ENCODE measurements at places on chromosomes 3 and 15.

DNA sequence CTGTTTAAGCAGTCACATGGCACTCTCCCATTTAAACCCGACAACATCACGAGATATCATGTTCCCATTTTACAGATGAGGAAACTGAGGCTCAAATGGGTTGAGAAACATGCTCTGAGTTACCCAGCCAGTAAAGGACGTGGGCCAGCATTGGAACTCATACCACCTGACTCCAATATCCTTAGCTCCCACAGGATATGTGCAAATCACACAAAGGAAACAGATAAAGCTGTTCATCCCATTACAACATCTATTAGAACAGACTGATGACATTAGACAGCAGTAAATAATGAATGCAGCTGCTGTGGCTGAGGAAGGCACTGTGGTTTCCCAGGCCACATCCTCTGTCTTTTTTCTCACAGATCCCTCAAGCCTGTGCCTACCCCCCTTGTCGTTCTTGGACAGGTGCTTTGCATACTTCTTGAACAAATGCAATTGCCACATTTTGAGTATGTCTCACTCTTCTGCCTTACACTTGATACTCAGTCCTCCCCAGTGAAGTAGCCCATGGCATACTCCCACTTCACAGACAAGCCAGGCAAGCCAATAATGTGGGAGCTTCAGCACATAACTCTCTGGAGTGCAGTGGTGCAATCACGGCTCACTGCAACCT lies 17.7 kb downstream of the FRMD4B start:
- DNase-seq: no peak

DNA sequence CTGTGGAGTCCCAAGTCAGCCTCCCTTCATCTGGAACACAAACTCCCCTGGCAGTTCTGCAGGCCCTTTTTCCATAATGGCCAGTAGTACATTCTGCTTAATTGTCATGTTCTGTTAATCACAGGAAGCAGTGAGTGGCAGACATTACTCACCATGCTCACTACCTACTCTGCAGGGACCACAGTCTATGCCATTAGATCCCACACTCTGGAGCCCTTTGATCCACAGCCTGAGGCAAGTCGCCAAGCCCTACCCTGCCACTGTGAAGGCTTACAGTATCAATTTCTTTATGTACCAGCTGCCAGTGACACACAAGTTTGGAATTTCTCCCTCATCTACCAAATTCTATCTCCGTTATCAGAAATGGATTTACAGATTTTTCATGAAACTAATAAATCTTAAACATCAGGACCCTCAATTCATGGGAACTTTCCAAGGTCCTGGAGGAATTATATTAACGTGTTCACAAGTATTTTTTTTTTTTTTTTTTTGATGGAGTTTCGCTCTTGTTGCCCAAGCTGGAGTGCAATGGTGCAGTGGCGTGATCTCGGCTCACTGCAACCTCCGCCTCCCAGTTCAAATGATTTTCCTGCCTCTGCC lies 20.6 kb upstream of the WWTR1 start:
- no peak for DNase-seq

- no peak for DNase-seq
Measured at GRCh38 chr15:66635006-66635405, 67.0 kb upstream of the SMAD6 start.

GRCh38 chr15:47945872-47946650 lies 174.7 kb upstream of the SLC24A5 start:
- DNase-seq: no peak

DNA sequence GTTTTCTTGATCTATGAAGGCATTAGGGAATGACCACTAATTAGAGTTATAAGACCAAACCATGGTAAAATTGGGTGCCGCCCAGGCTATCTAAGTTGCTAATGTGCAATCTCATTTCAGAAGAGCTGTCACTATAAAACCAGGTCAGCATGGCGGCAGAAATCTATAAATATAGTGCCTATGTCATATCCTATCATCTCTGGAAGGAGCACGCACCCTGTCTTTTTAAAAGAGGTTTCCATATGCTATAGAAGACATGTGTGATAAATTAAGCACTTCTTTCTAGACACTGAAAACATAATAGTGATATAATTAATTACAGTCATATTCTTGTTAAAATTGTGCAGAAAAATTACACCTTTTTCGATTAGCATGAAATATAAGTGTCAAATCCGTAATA lies 152.0 kb upstream of the MDFIC2 start:
- DNase-seq: no peak

GRCh38 chr3:16359331-16359730 lies 94.3 kb downstream of the OXNAD1 start:
- DNase-seq: no peak

- no peak for DNase-seq
Measured at GRCh38 chr15:43242616-43243015, 21.8 kb upstream of the EPB42 start.

DNA sequence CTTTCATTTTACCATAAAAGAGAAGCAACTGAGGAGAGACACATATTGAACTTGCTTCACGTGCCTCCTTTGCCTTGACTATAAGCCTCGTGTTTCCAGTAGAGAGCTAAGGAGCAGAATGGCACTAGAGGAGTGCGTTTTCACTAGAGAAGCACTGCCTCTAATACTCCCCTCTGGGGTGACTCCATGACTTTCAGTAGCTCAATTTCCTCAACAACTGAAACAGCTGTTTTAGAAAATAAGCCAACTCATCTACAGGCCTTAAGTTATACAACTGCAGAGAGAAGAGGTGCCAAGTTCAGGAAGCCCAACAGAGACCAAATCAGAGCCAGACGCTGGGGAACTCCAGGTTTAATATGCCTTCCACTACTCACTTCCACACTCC lies 1.9 kb downstream of the UBP1 start:
- DNase-seq: no peak

DNA sequence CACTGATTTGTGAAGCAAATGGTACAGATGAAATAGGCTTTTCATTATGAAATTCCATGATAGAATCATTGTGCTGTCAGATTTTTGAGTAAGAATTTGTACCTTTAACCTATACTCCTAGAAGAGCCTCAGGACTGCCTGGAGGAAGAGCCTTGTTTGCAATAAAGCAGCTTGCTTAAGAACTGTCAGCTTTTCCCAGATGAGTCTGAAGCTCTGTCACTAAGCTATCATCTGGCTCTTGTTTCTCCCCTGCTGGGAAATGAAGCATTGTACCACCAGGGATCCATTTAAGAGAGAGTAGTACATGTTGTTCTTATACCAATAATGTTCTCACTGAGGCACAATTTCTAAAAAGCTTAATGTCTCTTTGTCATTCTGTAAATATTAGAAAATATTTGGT lies 85.1 kb upstream of the FLNB start:
- no peak for DNase-seq

DNA sequence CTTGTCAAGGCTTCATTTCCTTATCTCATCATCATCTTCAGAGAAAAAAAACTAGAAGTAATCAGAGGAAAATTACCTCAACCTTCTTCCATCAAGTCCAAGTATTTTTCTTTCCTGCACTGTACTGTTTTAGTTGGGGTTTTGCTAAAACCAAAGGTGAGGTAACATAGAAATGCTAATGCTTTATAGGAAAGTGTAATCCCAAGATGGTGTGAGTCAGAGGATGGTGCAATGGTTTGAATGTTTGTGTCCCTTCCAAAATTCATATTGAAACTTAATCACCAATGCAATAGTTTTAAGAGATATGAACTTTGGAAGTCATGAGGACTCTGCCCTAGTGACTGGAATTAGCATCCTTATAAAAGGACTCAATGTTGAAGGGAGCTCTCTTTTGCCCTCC lies 79.5 kb downstream of the KBTBD8 start:
- no peak for DNase-seq

- no peak for DNase-seq
Measured at GRCh38 chr3:32405155-32405554, 13.5 kb downstream of the CMTM7 start.

DNA sequence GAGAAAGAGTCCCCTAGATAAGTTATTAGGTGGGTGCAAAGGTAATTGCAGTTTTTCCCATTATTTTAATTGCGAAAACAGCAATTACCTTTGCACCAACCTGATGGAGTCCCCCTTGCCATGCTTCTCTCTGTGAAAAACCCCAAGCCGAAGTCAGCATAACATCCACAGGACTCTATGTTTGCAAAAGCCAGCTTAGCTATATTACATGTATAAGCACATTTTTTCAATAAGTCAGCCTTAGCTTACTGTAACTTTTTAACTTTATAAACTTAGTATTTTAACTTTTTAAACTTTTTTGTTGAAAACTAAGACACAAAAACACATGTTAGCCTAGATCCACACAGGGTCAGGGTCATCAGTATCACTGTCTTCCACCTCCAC lies 21.4 kb upstream of the MUC20 start:
- no peak for DNase-seq

All from NCI-H1092 (cell line).